ENCODE measurements at places on chromosomes 1 and 21.

DNA sequence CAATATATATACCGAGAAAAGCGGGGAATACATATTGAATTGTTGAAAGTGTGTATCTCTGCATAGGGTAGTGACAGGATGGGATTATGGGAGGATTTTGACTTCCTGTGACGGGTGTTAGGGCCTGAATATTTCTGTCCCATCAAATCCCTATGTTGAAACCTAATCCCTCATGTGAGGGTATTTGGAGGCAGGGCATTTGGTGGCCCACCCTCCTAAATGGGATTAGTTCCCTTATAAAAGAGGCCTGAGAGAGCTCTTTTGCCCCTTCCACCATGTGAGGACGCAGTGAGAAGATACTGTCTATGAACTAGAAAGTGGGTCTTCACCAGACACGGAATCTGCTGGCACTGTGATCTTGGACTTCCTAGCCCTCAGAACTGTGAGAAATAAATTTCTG lies 137.3 kb downstream of the ZSCAN20 start:
- no peak for DNase-seq

DNA sequence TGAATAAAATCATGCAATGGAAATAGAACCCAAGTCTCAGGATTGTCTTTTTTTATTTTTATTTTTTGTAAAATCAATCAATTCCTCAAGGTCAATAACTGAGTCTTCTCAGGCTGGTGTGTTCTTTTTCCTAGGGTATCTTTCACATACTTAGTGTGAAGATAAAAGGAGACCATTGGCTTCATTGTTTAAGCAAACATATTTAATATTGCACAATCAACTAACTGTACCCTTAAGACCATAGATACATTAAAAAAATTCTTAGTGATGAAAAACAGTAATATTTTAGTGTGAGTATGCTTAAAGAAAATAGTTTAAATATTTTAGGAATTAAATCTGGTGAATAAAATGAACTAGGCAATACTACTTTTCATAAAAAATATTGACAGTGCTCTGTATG lies 31.4 kb downstream of the PDE4B start:
- DNase-seq: no peak

- DNase-seq: no peak
These were observed 15.3 kb downstream of the PYCR2 start for GRCh38 chr1:225908773-225909172.

GRCh38 chr1:6560267-6560666 lies 5.2 kb downstream of the TAS1R1 start:
- no peak for DNase-seq

DNA sequence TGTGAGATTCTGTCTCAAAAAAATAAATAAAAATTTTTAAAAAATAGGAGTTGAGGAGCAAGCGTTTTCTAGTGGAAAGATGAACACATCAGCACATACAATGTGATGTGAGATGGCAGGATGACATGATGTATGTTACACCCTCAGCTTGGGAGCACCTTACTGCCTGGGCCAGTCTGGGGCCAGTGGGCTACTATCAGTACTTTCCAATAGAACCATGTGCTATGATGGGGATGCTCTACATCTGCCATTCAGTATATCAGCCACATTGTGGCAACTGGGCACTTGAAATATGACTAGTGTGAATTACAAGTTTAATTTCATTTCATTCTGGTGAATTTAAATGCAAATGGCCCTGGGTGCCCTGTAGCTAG lies 156.0 kb downstream of the PGBD5 start:
- DNase-seq: no peak

GRCh38 chr21:34353182-34353581 lies 10.6 kb upstream of the KCNE2 start:
- DNase-seq: no peak

DNA sequence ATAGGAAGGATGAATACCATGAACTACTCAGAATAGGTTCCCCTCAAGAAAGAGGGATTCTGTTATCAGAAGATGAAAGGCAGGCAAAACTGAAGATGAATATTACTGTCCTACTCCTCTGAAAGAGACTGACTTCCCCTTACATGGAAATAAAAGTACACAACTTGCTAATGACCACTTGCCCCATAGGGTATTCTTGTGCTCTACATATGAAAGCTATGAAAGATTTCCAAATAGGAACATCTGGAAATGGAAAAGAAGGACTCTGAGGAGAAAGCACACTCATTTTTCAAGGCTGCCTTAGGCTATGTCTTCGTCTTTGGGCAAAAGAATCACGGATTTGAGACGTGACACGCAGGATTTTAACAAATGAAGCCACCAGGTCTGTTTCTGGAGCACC lies 170.1 kb upstream of the DAB1 start:
- DNase-seq: no peak

- DNase-seq: peak; percentile 16
These were observed 897 bp downstream of the SLC25A24 start for GRCh38 chr1:108199201-108199691.

DNA sequence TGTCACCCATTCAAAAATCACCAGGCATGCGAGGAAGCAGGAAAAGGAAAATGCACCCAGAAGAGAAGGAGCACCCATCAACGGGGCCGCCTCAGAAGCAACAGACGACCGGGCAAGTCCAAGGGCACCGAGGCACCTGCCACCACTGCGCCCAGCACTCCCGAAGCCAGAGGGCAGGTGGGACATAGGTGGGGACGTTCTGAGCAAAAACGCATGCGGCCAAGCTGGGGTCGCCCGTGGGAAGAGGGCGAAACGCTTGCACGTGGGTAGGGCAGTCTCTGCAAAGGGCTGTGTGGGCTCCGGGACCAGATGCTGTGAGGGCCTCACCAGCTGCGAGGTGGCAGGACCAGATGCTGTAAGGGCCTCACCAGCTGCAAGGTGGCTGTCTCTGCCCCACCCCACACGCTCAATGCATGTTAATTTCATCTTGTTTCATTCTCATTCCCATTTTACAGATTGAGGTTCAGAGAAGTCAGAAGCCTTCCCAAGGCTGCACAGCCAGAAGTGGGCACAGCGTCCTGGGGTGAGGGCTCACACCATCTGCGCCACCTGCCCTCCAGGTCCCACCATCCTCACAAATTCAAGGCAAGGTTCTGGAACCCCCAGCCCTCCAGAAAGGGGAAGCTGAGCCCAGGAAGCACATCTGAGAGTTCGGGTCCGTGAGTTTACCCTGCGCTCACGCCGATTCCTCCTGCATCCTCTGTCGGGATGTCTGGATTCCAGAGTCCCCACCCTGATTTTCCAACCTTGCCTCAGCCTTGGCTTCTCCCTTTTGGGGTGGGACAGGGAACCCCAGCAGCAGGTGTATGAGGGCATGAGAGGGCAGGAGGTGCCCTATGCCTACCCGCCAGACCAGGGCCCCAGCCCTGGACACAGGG lies 8.2 kb upstream of the SAMD11 start:
- no peak for DNase-seq

DNA sequence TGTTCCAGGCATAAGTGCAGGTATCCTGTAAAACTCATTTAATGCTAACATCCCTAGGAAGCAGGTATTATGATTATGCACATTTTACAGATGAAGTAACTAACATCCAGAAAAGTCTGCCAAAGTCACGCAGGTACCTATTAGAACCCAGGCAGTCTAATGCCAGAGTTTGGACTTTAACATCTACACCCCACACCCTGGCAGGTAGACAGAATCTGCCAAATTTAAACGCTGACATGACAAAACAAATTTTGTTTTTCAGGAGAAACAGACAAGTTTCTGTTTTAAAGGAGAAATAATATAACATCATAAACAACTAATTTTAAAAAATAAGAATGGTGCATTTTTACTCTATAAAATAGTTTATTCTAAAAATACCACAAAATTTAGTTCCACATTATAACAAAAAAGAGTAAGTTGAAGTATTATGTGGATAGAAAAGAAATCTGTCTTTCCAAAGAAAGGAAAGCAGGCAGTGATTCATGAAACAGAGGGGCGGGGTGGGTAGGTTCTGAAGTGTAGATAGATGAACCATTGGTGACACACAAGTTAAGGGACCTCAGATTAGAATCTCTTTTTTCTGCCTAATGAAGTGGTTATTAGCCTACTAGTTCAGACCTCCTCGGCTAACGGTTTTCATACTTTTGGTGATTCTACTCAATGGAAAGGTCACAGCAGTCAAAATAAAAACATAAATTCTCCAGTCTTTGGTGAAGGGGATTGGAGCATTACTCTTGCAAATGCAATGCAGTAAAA lies 1.7 kb downstream of the ASPM start:
- DNase-seq: peak; percentile 20

GRCh38 chr1:158049853-158050252 lies 56.4 kb downstream of the KIRREL1 start:
- DNase-seq: no peak

- peak; percentile 53 for DNase-seq
These were observed 245.2 kb downstream of the SDCCAG8 start for GRCh38 chr1:243501002-243501401.

DNA sequence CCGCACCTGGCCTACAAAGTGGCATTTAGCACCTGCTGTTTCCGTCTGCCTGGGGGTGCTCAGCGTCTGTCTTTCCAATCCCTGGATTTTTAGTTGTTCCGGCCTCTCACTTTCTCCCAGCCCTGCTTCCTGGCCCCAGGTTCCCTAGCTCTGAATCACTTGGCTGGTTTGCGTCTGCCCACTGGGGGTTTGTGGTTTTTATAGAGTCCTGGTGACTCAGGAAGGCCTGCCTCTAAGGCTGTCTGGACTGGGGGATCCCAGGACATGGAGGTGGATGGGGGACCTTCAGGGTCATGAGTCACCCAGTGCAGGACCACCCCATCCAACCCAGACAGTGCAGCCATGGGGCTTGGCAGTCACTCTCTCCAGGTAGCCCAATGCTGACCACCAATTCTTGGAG lies 53.5 kb downstream of the MRPL37 start:
- peak; percentile 99 for DNase-seq

GRCh38 chr1:23344987-23345472 lies 946 bp upstream of the HNRNPR start:
- peak; percentile 21 for DNase-seq

DNA sequence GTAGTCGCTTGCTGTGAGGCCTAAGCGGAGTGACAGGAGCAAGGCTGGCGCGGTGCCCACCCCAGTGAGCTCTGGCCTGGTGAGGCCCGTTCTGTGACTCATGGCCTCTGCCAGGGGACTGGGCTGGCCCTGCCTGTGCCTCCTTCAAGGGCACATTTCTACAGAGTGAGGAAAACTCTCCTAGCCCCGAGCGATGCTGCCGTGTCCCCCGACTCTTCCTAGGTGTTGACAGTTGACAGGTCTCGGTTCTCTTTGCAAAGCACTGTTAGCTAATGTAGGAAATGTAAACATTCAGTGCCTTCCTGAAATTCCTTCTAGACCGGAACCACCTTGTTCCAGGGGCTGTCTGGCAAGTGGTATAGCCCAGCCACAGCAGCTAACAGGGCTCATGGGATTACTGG lies 43.9 kb downstream of the ABCG1 start:
- DNase-seq: no peak

GRCh38 chr1:186059752-186060151 lies 315.3 kb downstream of the TPR start:
- no peak for DNase-seq

DNA sequence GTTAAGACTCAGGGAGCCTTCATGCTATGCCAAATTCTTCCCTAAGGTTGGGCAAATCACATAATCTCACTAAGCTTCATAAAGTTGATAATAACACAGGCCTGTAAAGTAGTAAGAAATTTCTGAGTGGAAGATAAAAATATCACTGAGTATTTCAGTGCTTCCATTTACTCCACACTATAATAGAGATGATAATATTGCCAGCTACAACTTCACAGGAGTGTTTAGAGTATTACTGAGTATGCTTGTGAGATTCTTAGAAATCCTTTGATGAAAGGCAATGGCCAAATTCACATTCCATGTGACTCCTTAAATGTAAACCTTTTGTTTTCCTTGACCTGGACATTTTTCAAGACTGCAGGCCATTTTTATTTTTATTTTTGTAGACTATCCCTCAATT lies 10.4 kb downstream of the ITGB3BP start:
- DNase-seq: no peak

DNA sequence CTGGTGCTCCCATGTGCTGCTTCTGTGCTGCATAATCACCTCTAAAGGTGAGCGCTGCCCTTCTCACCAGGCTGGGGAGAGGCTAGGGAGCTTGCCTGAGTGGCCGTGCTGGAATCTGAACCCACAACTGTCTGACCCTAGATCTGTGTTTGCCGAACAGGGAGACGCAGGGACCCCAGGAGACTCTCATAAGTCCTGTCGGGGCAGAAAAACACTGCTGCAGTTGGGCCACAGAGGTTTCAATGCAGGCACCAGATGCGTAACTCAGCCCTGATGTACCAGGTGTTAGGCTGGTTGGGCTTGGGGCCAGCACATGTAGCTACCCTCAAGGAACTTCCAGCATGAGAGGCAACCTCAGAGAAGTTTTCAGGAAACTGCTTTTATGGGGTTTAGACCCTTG lies 49.5 kb upstream of the DMRTB1 start:
- no peak for DNase-seq

DNA sequence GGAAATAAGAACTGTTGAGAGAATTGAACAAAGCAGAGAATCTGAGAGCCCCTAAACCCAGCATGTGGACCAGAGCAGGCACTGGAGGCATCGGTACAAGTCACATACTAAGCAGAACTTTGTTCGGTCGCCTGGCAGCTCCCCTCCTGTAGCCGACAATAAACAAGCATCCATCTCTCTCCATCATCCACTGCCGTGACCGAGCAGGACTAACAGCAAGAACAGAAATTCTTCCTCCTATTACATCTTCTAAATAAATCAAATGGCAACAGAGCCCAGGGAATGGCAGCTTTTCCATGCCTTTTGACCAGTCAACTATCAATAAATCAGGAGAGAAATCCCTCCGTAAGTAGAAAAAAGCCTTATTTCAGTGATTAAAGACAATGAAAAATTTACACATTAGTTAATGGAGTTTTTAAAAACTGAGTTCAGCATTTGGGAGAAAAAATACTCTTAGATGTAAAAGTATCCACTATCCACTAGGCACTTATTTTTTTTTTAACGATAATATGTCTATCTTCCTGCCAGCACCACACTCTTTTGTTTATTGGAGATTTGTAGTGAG lies 36.5 kb downstream of the PTPN14 start:
- DNase-seq: no peak

DNA sequence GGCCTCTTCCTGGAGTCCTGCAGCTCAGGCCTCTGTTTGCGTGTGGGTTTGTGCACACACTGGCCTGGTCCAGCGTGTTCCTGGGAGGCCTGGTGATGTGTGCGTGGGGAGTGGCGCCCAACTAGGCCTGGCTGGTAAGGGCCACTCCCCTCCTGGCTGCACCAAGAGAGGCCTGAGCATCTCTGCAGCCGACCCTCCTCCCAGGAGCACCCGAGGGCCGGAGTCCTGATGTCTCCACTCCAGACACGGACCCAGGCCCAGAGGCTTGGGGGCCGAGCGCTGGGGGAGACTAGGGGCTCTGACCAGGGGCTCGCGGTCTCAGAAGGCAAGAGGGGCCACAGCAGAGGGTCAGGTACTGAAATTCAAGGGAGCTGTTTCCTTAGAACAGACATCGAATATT lies 33.3 kb downstream of the MORN1 start:
- no peak for DNase-seq

DNA sequence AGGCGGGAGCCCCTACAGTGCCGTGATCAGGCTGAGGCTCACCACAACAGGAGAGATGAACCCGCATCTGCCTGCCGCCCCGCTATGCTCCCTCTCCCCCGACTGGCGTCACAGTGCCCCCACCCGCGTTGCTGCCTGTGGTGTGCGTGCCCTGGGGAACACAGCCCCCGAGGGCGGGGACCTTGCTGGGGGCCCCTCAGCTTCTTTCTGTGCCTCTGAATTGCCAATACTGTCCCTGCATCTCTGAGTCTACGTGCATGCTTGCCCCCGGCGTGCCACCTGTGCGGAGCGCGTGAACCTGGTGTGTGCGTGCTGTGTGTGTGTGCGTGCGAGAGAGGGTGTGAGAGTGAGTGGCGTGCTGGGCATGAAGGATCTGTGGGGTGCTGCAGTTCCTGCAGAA lies 10.3 kb downstream of the PARS2 start:
- no peak for DNase-seq

GRCh38 chr1:46368791-46369190 lies 25.3 kb upstream of the FAAH start:
- no peak for DNase-seq
